ENCODE measurements at places on chromosomes 12 and 14.

GRCh38 chr12:87690236-87690810, 338.9 kb downstream of the C12orf50 start:
- no peak for DNase-seq

GRCh38 chr12:45504316-45505010, 225.0 kb upstream of the ARID2 start:
- DNase-seq: no peak

GRCh38 chr12:53173085-53173715, 7.3 kb upstream of the ZNF740 start:
- no peak for DNase-seq

DNA sequence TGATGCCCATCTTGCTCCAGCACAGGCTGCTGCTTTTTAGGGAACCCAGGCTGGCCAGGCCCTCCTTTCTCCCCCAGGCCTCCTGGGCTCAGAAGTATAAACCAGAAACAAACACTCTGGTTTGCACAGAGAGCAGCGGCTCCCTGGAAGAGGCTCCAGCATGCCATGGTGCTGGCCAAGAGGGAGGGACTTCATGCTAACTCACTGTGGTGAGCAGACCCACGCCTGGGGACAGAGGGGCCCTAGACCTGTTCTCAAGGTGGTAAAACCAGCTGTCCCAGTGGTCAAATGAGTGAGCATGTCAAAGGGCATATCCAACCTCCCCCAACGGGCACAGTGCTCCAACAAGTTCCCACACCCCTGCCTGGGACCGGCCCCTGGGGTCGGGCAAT, 15.5 kb downstream of the BCL11B start:
- no peak for DNase-seq

Data from astrocyte of the cerebellum (primary cell).